ENCODE measurements at places on chromosomes 5 and 9.
A peak's percentile ranks its signal among the peaks of the same experiment; 100 is the strongest.

- no peak for DNase-seq
Measured at GRCh38 chr5:160230686-160231527, 1.6 kb downstream of the FABP6 start.

GRCh38 chr5:8756498-8757084, 789.3 kb downstream of the SEMA5A start:
- DNase-seq: no peak

DNA sequence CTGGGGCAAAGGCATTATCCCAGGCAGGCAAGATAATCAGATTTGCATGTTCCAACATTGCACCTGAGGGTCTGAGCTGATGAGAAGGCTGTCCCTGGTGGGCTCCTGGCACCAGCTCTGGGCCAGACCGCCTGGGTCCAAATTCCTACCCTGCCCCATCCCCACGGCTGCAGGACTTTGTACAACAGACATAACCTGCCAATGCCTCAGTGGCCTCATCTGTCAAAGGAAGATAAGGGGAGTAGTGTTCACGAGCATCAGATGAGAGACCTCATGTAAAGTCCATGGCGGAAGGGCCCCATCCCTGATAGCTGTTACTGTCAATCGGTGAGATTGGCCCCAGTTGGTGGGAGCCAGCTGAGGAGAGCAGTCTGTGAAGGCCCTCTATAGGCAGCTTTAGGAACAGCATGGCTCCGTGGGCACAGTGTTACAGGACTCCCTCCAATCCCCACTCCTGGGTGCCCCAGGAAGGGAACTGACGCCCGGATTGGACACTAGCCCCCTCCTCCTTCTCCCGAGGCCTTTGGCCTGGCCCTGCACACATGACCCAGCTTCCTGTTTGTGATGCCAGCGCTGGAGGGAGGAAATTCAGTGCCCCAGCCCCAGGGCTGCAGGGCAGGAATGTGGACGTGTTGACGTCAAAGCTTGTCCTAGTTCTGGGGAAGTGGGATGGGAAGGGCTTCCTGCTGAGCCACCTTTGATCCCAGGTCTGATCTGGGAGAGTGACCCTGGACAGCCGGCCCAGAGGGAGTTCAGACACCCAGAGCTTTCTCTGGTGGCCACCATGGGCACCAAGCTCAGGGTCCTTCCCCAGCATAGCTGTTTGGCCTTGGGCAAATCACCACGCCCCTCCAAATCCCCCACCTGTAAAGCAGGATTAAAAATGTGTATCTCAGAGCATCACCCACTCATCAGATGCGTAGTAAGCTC, 56.2 kb downstream of the DUSP1 start:
- peak; percentile 95 for DNase-seq

DNA sequence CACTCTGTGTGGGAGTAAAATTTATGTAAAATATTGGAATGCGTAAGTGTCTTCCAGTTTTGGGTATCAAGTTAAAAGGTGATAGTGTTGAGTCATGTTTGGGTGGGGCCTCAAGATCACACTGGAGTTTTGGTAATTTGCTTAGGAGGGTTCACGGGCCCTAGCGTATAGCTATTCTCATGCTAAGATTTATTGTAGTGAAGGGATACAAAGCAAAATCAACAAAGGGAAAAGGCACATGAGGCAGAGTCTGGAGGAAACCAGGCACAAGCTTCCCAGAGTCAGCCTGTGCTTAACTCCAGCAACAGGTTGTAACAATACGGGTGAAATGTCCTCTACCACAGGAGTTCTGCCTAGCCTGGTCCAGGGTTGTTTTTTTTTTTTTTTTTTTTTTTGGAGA, 20.2 kb downstream of the HSPA4 start:
- DNase-seq: no peak

DNA sequence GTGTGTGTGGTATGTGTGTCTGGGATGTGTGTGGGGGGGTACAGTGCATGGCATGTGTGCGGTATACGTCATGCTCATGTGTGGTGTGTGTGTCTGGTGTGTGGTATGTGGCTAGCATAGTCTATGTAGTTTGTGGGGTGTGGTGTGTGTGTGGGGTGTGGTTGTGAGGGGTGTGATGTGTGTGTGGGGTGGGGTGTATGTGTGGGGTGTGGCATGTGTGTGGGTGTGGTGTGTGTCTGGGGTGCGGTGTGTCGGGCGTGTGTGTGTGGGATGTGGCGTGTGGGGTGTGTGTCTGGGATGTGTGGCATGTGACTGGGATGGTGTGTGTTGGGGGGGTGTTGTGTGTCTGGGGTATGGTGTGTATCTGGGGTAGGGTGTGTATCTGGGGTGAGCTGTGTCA, 52.3 kb downstream of the SECISBP2 start:
- no peak for DNase-seq

DNA sequence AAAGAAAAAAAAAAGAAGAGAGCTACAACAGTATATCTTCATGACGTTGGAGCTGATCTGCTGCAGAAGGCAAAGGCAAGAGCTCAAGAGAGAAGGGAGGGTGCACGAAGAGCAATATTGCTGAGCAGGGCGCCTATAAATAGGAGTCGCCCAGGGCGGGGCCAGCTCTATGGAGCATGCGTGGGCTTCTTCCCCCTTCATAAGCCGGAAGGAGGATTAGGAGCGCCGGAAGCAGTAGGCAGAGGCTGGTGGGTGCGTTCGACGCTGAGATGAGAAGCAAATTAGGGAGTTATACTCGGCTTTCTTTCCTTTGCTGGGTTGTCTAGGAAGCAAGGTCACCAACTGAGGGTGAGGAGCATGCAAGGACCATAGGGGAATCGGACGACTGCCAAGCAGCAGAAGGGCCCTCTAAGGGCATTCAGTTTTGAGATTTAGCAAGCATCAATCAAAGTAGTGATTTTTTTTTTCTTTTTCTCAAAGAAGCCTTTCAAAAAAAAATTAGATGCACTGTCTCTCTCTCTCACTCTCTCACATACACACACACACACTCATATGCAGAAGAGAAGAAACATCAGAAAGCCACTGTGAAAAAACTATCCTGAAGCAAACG, 496.7 kb downstream of the ENC1 start:
- no peak for DNase-seq
